ENCODE measurements at places on chromosomes 1 and 21.

DNA sequence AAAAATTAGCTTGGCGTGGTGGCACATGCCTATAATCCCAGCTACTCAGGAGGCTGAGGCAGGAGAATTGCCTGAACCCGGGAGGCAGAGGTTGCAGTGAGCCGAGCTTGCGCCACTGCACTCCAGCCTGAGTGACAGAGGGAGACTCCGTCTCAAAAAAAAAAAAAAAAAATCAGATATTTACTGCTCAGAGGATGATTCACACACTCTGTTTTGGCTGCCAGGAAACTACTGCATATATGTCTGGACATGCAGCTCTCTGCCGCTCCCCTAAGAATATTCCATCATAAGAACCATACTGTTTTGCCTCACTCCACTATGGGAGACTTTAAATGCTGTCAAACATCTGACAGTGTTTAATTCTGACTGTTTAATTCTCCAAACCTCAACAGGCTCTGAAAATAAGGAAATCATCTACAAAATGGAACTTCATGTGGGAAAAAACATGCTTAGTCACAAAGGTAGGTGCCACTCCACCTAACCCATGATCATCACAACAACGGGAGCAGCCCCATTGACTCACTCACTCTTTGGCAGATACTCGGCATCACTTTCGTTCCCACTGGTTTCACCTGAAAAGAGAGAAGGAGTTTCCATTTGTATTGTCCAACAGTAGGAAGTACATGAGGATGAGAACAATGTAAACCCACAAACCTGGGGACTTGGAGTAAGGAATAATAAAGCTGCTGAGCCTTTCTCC, 29.3 kb upstream of the BCAS2 start:
- peak; percentile 5 for DNase-seq

GRCh38 chr1:116531917-116532316, 38.9 kb downstream of the CD58 start:
- DNase-seq: no peak

DNA sequence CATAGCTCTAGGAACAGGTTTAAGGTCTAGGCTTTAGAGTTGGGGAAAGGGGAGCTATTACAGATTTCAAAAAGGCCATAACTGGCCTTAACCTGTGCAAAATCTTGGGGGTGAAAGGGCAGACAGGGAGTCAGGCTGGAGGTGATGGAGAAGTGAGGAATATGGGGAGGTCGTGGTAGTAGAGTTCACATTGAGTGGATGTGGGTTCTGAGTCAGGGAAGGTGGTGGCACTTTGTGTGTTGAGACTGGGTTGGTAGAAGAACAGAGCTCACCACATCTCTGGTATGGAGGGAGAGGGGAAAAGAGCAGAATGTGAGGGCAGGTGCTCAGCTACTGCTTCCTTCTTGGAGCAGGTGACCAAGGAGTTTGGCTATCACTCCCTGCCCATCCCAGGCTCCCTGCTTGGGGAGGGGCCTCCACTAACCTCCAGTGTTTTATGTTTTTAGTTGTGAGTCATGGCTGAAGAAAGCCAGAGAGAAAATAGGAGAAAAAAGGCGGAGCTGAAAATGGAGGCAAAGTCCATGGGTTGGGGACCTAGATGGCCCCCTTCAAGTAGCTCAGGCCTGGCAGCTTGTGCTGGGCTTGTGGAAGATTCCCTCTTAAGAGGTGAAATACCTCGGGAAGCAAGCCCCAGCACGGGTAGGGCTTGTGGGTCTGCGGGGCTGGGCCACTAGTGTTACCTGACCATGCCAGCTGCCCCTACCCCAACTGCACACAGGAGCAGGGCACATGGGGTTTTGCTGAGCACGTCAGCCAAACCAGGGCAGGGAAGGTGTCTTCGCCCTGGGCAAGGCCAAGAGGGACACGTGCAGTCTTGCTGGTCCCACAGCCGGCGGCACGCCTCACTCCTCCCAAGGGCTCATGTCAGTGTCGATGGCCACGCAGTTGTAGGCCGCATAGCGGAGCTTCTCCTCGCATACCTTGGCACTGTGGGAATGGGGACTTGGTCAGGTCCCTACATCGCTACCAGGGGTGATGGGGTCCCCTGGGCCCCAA, 8.2 kb downstream of the HECTD3 start:
- DNase-seq: no peak

GRCh38 chr21:33055991-33056390, 13.9 kb upstream of the OLIG1 start:
- DNase-seq: no peak

DNA sequence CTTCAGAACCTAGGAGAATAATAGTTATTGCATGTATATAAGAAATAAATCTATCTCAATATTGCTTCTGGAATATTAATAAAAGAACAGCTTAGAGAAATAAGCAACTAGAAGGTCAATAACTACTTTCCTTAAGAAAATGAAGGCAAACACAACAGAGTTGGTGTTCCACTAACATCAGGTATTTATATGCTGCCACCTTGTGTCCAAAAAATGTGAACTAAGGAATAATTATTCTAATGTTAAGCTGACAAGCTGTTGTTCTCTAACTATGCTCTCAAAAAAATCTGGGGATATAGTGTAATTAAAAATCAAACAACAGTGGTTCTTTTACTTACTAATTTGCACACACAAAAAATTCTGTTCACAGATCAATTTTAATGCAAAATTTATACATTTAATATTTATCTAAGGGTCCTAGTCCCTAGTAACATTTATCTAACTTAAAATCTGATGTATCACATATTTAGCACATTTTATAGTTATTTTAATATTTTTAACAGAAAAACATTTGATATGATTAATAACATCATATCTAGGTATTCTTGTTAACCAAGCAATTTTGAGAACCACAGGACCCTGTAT, 39.6 kb downstream of the UCHL5 start:
- peak; percentile 48 for DNase-seq

- no peak for DNase-seq
These were observed 9.3 kb upstream of the VANGL1 start for GRCh38 chr1:115632251-115633026.

- DNase-seq: no peak
These were observed 613.9 kb upstream of the NEGR1 start for GRCh38 chr1:72896256-72896655.

DNA sequence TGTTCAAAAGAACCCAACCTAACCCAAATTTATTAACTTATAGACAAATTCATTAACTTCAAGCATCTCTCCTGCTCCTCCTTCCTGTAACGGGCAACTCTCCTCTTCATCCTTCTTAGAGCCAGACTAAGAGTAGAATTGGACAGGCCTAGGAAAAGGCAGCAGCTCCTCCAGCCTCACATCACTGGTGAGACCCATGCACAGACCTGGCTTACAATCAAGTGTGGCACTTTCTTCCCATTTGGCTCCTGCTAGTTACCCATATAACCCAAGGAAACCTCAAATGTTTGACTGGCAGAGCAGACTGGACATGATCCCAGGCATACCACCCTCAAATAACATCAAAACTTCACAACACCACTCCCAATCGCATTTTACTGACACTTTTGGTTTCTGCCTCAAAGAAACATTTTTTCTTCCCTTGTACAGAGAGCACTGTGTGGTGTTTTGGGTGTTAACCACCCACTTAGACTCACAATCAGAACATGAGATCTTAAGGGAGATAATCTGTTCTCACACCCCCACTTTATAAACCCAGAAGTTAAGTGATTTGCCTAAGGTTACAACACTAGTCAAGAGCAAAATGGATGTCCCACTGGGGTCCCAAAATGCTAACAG, 101.4 kb downstream of the SIPA1L2 start:
- no peak for DNase-seq

DNA sequence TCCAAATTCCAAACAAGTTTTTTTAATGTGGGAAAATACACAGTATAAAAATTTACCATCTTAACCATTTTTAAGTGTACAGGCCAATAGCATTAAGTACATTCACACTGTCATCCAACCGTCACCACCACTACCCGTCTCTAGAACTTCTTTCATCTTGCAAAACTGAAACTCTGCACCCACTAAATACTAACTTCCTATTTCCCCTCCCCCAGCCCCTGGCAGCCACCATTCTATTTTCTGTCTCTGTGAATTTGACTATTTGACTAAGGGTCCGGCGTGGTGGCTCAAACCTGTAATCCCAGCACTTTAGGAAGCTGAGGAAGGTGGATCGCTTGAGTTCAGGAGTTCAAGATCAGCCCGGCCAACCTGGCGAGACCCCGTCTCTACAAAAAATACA, 36.1 kb downstream of the CLSTN1 start:
- DNase-seq: no peak

DNA sequence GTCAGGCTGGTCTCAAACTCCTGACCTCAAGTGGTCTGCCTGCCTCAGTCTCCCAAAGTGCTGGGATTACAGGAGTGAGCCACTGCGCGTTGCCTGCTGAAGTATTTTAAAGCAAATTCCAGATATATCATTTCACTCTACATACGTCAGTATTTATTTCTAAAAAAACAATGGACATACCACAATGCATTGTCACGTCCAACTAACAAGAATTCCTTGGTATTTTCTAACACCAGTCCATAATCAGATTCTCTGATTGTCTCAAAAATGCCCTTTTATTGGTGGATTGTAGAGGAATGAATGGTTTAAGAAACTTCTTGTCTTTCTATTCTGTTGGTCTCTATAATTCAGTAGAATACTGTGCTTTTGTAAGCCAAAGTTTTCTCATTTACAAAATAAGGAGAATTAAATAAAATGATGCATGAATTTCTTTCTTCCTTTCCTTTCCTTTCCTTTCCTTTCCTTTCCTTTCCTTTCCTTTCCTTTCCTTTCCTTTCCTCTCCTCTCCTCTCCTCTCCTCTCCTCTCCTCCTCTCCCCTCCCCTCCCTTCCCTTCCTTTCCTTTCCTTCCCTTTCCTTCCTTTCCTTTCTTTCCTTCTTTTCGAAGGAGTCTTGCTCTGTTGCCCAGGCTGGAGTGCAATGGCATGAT, 55.8 kb downstream of the VPS13D start:
- peak; percentile 48 for DNase-seq

DNA sequence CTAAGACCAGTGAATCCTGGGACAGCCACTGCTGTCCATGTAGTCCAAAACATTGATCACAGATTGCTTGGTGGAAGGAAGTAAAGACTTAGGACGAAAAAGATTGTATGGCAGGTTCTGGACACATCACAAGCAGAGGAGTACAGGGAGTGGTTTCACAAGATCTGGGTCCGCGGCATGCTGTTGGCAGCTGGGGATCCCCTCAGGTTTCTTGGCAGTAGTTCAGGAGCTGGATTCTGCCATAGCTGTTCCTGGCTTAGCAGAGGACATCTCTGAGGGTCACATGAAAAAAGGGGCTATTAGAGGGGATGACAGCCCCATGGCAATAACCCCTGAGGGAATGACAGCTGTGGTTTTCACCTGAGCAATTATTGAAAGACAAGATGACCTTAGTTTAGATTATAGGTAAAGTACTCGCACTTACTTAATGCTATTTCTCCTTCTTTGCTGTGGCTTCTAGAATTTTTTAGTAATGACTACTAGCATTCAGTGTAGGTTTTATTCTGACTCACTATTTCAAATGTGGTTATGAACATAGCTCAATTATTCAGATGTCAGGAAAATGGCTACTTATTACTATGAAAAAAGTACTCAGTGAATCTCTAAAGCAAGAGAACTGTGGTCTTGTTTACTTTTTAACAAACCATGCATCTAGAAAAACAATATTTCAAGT, 8.2 kb downstream of the KRTAP27-1 start:
- DNase-seq: no peak

- DNase-seq: peak; percentile 67
These were observed 4.4 kb downstream of the ACBD3 start for GRCh38 chr1:226181996-226182714.

DNA sequence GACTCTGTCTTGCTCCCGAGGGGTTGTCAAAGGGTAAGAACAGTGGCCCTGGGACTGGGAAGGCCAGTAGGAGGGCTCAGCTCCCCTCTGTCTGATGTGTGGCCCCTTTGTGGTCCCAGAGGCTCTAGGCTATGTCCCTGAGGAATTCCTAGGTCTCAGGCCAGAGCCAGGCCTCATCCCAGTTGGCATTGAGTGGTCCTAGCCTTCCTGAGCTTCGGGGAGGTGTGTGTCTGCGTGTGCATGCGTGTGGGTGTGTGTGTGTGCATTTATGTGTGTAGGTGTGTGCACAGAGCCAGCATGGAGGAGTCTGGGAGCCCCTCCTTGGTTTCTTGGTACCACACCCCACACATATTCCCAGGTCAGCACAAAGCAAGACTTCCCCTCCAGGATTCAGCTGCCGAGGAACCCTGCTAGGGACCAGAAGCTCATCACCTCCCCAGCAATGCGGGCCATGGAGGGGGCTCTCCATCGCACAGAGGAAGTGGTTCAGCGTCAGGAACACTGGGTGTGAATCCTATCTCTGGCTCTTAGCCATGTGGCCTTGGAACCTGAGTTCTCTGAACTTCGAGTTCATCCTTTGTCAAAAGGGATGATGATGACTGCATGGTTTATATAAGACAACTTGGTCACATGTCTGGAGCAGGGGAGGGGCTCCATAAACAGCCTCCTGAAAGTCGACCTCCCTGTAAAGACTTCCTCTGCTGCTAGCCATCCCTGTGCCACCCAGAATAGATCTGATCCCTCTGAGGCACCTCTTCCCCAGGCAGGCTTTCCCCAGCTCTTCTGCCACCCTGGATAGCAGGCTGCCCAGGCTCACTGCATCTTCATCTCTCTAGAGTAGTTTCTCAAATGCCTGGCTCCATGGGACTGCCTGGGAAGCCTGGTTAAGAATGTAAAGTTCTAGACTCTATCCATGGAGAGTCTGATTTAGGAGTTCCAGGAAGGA, 8.3 kb upstream of the EPS8L3 start:
- DNase-seq: no peak

GRCh38 chr1:92367496-92367895, 68.6 kb downstream of the RPAP2 start:
- no peak for DNase-seq

GRCh38 chr21:39456665-39457064, 4.9 kb downstream of the SH3BGR start:
- no peak for DNase-seq

GRCh38 chr1:45037456-45037855, 25.4 kb downstream of the UROD start:
- DNase-seq: peak; percentile 16

DNA sequence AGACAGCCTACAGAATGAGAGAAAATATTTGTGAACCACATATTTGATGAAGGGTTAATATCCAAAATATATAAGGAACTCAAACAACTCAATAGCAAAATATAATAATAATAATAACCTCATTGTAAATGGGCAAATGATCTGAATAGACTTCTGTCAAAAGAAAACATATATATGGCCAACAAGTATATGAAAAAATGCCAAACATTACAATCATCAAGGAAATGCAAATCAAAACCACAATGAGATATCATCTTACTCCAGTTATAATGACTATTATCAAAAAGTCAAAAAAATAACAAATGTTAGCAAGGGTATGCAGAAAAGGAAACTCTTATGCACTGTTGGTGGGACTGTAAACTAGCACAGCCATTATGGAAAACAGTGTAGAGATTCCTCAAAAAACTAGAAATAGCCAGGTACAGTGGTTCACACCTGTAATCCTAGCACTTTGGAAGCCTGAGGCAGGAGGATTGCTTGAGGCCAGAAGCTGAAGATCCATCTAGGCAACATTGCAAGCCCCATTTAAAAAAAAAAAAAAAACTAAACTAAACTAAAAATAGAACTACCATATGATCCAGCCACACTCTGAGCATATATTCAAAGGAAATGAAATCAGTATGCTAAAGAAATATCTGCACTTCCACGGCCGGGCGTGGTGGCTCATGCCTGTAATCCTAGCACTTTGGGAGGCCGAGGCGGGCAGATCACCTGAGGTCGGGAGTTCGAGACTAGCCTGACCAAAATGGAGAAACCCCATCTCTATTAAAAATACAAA, 17.3 kb upstream of the TRIM67 start:
- DNase-seq: no peak

Data from EL (cell line).